Memory B cell (primary cell): ENCODE measurements at places on chromosomes 5 and 9.

DNA sequence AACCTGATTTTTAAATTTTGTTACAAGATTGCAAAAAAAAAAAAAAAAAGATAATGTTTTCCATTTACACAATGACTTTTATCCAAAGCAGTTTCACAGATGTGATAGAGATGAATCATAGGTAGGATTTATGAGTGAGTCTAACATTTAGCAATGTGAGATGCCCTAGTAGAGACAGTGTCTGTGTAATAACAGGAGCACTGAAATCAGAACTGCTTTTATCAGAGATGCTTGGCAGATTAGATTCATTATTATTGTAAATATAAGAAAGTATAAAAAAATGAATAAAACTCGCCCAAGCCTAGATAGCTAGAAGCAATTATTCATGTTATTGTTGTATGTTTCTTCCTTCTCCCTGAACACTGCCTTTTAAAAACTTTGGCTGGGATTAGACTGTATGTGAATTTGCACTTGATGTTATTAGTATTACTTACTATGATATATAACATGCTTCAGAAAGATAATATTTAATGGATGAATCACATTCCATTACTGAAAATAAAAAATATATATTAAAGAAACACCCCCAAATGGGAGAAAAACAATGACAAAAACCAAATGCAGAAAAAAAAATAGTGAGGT lies 567.3 kb upstream of the KLF4 start:
- DNase-seq = no peak

DNA sequence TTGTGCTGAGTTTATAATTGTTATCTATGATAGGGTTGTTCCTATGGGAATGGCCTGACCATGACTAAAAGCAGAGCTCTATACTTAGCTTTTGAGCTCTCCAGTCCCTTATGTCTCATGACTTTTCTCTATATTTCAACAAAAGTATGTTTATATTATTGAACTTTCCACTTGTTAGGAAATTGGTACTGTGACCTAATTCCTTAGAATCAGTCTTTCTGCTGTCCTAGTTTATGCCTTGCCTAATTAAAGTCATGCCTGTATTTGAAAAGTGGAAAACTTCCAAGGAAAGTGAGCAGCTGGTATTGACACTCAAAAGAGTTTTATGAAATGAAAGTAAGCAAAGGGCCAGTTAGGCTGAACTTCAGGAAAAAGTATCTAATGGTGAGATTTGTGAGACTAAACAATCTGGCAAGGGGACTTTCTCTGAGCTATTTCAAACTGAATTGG lies 68.6 kb downstream of the XRCC4 start:
- DNase-seq = no peak

GRCh38 chr9:110623462-110624025 lies 44.0 kb upstream of the SVEP1 start:
- peak; percentile 20 for DNase-seq

DNA sequence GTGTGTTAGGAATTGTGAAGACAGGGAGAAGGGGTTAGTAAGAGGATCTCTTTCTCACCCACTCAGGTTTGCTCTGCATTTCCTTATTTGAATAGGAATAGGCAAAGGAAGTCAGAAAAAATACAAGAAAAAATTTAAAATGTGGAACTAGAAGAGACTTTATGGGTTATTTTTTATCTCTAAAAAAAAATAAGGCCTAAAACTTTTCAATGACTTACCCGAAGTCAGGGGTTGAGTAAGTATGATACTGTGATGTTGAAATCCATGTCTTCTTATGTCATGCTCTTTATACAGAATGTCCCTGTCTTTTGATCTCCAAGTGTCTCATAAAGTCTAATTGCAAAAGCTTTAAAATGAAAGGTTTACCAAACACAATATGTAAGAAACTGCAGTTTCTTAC lies 148.3 kb upstream of the PIK3R1 start:
- no peak for DNase-seq

- DNase-seq = no peak
Observed at GRCh38 chr5:152331718-152332117, 73.4 kb downstream of the NMUR2 start.

GRCh38 chr5:43620944-43621505 lies 18.0 kb downstream of the NNT start:
- DNase-seq = no peak

DNA sequence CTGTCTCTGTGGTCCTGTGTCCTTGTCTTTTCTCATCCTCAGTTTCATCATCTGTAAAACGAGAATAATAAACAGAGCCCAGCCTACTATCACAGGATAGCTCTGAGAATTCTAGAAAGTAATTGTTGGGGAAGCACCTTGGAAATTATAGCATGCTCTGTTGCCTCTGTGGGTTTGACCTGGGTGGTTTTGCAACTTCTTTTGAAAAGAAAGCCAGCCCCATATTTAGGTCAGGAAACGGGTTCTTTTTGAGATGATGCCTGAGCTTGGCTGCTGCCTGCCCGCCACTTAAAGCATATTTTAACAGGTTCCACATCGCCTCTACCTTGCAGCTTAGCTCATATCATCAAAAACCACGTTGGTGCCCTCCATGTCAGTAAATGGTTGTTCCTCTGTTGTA lies 111.1 kb downstream of the TLR4 start:
- no peak for DNase-seq

DNA sequence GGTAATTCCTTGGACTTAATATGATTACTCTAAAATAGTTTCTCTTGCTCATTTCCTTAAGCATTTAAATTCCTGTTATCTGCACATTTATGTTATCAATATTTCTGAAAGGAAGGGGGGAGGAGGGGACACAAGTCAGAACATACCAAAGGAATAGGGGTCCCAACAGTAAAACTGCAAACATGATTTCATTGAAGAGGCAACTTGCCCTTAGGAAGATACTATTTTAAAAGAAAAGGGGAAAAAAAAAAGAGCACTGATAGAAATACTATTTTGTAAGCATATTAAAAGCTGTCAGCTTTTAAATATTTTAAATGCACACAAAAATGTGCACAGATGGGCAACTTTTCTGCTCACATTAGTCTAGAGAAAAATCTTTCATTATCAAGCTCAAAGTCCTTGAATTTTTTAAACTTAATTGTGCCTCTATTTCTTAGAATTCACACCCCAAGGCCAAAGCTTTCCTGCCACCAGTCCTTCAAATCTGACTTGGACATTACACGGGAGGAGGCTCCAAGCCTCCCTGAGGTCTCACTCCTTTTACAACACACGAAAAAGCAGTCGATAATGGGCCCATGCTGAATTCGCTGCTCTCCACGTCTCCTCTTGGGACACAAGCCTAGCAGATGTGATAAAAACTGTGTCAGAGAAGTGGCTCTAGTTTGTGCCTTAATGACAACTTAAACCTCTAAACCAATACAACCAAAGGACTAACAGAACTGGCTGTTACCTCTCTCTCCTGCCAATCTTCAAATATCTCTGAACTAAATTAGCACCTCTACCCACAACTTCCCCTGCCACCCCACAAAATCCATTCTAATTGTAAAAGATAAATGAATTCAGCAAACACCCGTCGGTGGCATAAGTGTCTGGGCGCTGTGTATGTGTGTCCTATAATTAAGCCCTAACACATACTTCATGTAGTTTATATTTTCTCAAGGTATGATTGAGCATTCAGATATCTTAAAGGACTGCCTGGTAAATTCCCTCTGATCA lies 154.3 kb downstream of the DENND1A start:
- DNase-seq = no peak

DNA sequence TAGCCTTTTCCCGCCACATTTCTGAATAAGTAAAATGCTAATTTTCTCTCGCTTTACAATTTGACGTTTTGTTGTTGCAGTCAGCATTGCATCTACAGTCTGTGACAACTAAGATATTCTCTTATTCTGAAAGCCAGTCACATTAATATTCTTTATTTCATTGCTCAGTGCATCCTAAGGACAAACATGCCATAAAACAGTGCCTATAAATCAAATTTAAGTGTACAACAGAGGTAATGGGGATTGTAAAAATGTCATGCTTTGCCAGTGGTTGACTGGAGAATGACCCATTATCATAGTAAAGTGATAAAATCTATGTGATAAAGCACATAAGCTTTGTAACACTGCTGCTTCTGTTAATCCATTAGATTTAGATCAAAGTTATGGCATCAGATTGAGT lies 1850.0 kb upstream of the ACO1 start:
- no peak for DNase-seq

GRCh38 chr9:125810161-125810560 lies 63.0 kb downstream of the PBX3 start:
- DNase-seq = no peak

- no peak for DNase-seq
Observed at GRCh38 chr9:134172198-134173126, 8.1 kb upstream of the RNU6ATAC start.

DNA sequence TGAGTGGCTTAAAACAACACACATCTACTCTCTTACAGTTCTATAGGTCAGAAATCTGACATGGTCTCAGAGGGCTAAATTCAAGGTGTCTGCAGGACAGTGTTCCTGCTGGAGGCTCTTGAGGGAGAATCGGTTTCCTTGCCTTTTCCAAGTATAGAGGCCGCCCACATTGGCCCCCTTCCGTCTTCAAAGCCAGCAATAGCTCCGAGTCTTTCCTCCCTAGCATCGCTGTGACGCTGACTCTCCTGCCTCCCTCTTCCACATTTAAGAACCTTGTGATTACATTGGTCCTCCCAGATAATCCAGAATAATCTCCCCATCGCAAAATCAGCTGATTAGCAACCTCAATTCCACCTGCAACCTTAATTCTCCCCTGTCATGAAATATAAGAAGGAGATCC lies 81.3 kb upstream of the IER5L start:
- DNase-seq = no peak

GRCh38 chr5:124546643-124547042 lies 199.8 kb downstream of the ZNF608 start:
- DNase-seq = no peak

- no peak for DNase-seq
Observed at GRCh38 chr9:87887661-87888480, 5.2 kb downstream of the SPATA31E1 start.
